ENCODE measurements at places on chromosomes 4 and X. TPM values are rescaled to one million over a fixed set of nuclear protein-coding genes. Genes with fewer than 3 reads are reported as not detected.

ZMAT1 gene
- 5.6 TPM for total RNA-seq

TEX13D gene
- total RNA-seq = not detected

FAM47A gene
- not detected for total RNA-seq

CXCL5 gene
- total RNA-seq = not detected

F8 gene
- 49.7 TPM for total RNA-seq

MAB21L2 gene
- total RNA-seq = 0.11 TPM

SLC26A1 gene
- total RNA-seq = not detected

GALNTL6 gene
- total RNA-seq = not detected

TXLNG gene
- total RNA-seq = 5.1 TPM

SLC25A43 gene
- 1.4 TPM for total RNA-seq

LUZP4 gene
- not detected for total RNA-seq

APEX2 gene
- 8.4 TPM for total RNA-seq

SLC38A5 gene
- total RNA-seq = 0.71 TPM

- H3K27me3 ChIP-seq = peaks cover 84% of the 10 kb centered on the region
- DNase-seq = no peak
Observed at GRCh38 chr4:4937926-4938325, 78.5 kb downstream of the MSX1 start.

GRCh38 chr4:185151296-185151695 lies 8.2 kb downstream of the SLC25A4 start:
- peaks cover 11% of the 10 kb centered on the region for H3K4me1 ChIP-seq
- no peak for DNase-seq
- H3K36me3 ChIP-seq = peaks cover 20% of the 10 kb centered on the region
- H3K27me3 ChIP-seq = no peaks in the 10 kb centered on the region

DNA sequence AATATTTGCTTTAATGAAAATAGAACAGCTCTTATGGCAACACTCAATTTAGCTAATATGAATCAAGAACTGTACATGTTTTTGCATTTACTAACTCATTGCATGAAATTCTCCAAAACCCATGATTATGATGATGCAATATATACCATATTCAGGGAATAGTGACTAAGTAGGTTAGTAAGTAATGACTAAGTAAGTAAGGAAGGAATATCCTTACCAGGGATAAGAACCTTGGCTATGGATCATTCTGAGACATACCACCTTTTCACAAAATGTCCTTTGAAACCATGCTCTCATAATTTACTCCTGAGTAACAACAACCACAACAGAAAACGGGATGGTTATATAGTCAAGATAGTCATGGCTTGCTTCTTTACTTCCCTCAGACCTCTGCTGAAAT lies 1513.0 kb downstream of the STIM2 start:
- H3K27me3 ChIP-seq = no peaks in the 10 kb centered on the region
- no peaks in the 10 kb centered on the region for H3K4me1 ChIP-seq
- H3K36me3 ChIP-seq = no peaks in the 10 kb centered on the region
- H3K4me3 ChIP-seq = no peak overlapping the region
- no peak for DNase-seq
- H3K27ac ChIP-seq = no peak overlapping the region

GRCh38 chr4:61462451-61463326 lies 262.6 kb downstream of the ADGRL3 start:
- no peaks in the 10 kb centered on the region for H3K36me3 ChIP-seq
- H3K27ac ChIP-seq = no peak overlapping the region
- no peak overlapping the region for H3K4me3 ChIP-seq
- H3K4me1 ChIP-seq = no peaks in the 10 kb centered on the region

GRCh38 chr4:54337009-54337408 lies 107.9 kb downstream of the PDGFRA start:
- DNase-seq = no peak
- H3K36me3 ChIP-seq = no peaks in the 10 kb centered on the region
- H3K4me3 ChIP-seq = no peak overlapping the region
- H3K4me1 ChIP-seq = peaks cover 6% of the 10 kb centered on the region
- H3K27ac ChIP-seq = peak overlapping the region; percentile 28

- H3K4me3 ChIP-seq = peak overlapping the region; percentile 74
- H3K36me3 ChIP-seq = no peaks in the 10 kb centered on the region
- no peak overlapping the region for H3K27ac ChIP-seq
Observed at GRCh38 chr4:118280501-118281218, 72.1 kb downstream of the PRSS12 start.

- no peaks in the 10 kb centered on the region for H3K27me3 ChIP-seq
- peaks cover 34% of the 10 kb centered on the region for H3K4me1 ChIP-seq
- DNase-seq = no peak
- H3K36me3 ChIP-seq = peaks cover 16% of the 10 kb centered on the region
Observed at GRCh38 chrX:136742721-136743379, 37.9 kb downstream of the ARHGEF6 start.

DNA sequence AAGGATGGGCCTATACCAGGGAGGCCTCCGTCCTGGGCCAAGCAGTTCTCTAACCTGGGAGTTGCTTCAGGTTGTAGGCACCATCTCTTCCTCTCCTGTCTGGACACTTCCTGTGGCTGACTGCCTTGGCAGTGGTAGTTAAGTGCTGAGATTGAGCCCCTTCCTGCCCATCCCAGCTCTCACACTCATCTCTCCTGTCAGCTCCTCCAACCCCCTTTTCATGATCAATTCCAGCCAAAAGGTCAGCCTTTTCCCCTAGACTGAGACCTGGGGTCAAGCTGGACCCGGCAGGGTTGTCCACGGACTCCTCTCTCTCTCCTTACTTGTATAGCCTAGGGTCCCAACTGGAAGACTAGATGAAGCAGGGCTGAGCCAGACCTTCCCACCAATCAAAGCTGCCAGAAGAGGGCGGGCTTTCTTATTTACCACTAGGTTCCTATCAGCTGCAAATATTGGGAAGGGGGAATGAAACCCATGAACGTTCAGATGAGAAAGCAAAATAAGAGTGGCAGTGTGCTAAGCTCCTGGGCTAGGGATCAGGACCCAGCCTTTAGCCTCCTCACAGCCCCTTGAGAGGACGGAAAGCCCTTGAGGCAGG lies 34.5 kb downstream of the KDM5C start:
- DNase-seq = no peak
- no peak overlapping the region for H3K27ac ChIP-seq
- no peaks in the 10 kb centered on the region for H3K4me1 ChIP-seq
- no peak overlapping the region for H3K4me3 ChIP-seq
- H3K27me3 ChIP-seq = no peaks in the 10 kb centered on the region

- H3K4me1 ChIP-seq = peaks cover 51% of the 10 kb centered on the region
- peaks cover 6% of the 10 kb centered on the region for H3K36me3 ChIP-seq
- H3K27me3 ChIP-seq = no peaks in the 10 kb centered on the region
- no peak overlapping the region for H3K4me3 ChIP-seq
- DNase-seq = no peak
Observed at GRCh38 chrX:74246524-74246923, 57.5 kb upstream of the ZCCHC13 start.

DNA sequence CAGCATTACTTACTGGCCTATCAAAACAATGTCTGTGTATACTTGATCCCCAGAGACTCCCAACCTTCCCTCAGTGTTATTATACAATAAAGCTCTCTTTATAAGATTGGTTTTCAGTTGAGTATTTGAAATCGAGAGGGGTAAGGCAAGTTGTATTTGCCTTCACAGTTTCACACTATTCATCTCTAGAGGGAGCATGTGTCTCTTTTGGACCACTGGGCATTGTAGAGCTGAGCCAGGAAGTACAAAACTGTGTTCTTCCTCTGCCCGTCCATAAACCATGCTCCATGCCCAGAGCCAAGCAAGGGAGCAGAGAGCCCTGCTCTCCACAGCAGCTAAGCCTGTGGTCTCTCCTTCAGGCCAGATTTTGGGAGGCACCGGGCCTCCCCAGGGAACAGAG lies 61.5 kb upstream of the HHIP start:
- H3K27me3 ChIP-seq = no peaks in the 10 kb centered on the region
- H3K27ac ChIP-seq = no peak overlapping the region
- H3K4me3 ChIP-seq = no peak overlapping the region
- no peaks in the 10 kb centered on the region for H3K4me1 ChIP-seq

DNA sequence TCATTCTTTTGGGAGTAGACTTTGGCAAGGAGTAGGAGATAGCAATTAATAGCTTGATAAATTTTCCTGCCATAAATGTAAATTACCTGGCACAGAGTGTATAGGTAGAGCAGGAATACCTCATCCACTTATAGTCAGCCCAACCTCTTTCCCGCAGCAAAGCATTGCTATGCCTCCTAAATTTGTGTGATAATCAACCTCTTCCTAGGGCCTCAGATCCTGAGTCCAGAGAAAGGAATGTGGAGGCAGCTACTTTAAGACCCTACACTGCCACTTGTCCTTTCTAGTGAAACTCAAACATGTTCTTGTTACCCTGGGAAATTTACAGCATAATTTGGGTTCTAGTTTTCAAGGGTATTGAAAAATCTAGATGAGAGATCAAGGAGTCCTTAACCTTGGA lies 919.0 kb downstream of the RAPGEF2 start:
- H3K4me3 ChIP-seq = no peak overlapping the region
- no peaks in the 10 kb centered on the region for H3K36me3 ChIP-seq
- H3K4me1 ChIP-seq = no peaks in the 10 kb centered on the region
- no peak overlapping the region for H3K27ac ChIP-seq
- no peak for DNase-seq

- H3K36me3 ChIP-seq = no peaks in the 10 kb centered on the region
- H3K27me3 ChIP-seq = peaks cover 14% of the 10 kb centered on the region
- H3K4me1 ChIP-seq = no peaks in the 10 kb centered on the region
- H3K4me3 ChIP-seq = no peak overlapping the region
Observed at GRCh38 chr4:99572527-99573240, 1.9 kb upstream of the MTTP start.

DNA sequence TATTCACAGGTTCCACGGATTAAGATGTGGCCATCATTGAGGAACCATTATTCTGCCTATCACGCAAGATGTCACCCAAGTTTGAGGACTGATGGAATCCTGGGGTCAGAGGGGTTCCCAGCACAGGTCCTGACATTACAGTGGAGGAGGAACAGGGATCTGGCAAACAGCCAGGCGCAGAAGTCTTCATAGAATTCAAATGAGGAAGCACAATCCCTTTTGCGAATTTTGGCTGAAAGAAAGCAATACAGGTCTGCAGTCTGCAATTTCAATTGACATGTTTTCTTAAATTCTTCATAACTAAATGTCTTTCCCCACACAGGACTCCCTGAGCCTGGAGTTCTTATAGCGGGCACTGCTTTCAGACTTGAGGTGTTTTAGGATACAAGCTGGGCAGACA lies 14.5 kb downstream of the DOCK11 start:
- no peaks in the 10 kb centered on the region for H3K27me3 ChIP-seq
- peak; percentile 31 for DNase-seq
- H3K36me3 ChIP-seq = no peaks in the 10 kb centered on the region
- H3K4me1 ChIP-seq = no peaks in the 10 kb centered on the region
- H3K27ac ChIP-seq = no peak overlapping the region
- H3K4me3 ChIP-seq = no peak overlapping the region

DNA sequence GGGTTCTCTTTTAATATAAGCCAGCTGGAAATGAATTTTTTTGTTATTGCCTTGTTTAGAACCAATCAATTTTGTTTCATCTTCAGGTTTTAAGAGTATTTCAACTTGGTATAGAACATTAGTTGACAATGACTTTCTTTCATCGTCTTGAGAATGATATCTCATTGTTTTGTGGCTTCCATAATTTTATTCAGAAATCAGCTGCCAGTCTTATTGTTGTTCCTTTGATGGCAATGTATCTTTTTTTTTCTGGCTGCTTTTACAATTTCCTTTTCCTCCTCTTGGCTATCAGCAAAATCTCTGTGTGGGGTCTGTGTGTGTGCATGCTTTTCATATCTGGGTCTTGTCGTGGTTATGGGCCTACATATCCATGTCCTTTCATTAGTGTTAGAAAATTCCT lies 1536.4 kb upstream of the TENM3 start:
- no peak overlapping the region for H3K4me3 ChIP-seq
- H3K27ac ChIP-seq = no peak overlapping the region
- no peak for DNase-seq
- H3K4me1 ChIP-seq = no peaks in the 10 kb centered on the region
- no peaks in the 10 kb centered on the region for H3K36me3 ChIP-seq
- no peaks in the 10 kb centered on the region for H3K27me3 ChIP-seq

DNA sequence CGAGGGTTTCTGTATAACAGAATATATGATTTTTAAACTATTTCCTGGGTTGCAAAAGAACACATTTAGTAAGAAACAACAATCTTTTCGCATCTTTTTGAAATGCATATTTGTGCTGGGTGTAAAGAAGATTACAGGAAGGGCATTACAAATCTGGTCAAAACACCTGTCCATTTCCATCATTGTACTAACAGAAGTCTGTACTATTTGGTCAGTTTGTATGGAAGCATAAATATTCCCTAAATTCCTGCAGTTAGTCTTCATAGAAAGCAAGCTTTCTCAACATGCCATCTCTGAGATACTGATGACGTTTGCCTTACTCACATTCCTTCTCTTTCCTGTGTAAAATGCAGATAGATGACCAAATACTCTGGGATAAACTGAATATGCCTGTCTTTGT lies 203.3 kb downstream of the NWD2 start:
- no peaks in the 10 kb centered on the region for H3K36me3 ChIP-seq
- no peak overlapping the region for H3K27ac ChIP-seq
- no peak overlapping the region for H3K4me3 ChIP-seq
- DNase-seq = no peak

DNA sequence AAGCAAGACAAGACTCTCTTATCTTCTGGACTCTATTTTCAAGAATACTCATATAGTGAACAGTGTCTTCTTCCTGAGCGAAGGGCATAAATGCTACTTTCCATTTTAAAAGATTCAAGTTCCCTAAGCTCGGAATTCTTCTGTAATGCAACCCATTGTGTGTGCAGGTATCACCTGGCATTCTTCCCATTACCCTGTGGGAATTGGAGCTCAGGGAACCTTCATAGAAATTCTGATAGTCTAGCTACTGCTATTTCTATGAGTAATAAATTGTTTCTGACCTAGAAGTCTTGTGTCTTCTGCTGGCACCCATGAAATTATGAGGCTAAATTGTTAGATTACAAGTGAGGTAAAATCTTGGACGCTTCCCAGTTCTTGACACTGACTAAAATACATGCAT lies 324.1 kb upstream of the DIPK2B start:
- H3K36me3 ChIP-seq = no peaks in the 10 kb centered on the region
- no peaks in the 10 kb centered on the region for H3K27me3 ChIP-seq
- no peaks in the 10 kb centered on the region for H3K4me1 ChIP-seq
- no peak overlapping the region for H3K4me3 ChIP-seq

DNA sequence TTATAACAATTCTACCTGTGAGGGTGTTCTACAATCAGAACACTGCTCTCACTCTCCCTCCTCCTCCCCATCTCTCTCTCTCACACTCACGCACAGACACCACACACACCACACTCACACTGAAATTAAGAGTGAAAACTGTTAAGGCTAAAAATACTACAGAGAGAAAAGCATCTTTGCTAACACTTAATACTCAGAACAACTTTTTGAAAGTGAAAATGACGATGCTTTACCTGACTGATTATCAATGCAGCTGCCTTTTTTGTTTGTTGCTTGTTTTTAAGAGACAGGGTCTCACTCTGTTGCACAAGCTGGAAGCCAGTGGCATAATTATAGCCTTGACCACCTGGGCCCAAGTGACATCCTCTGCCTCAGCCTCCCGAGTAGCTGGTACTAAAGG lies 222.4 kb downstream of the APBB2 start:
- H3K27ac ChIP-seq = no peak overlapping the region
- H3K4me3 ChIP-seq = no peak overlapping the region
- H3K36me3 ChIP-seq = no peaks in the 10 kb centered on the region
- no peak for DNase-seq
- H3K4me1 ChIP-seq = peaks cover 23% of the 10 kb centered on the region
- H3K27me3 ChIP-seq = no peaks in the 10 kb centered on the region

GRCh38 chr4:16231570-16232245 lies 5.4 kb upstream of the TAPT1 start:
- DNase-seq = no peak
- H3K4me3 ChIP-seq = peak overlapping the region; percentile 40
- H3K27me3 ChIP-seq = no peaks in the 10 kb centered on the region

Measured in left ventricle myocardium inferior (tissue), 1 donor.